ENCODE measurements at places on chromosomes 4 and X.
A peak's percentile ranks its signal among the peaks of the same experiment; 100 is the strongest.

DNA sequence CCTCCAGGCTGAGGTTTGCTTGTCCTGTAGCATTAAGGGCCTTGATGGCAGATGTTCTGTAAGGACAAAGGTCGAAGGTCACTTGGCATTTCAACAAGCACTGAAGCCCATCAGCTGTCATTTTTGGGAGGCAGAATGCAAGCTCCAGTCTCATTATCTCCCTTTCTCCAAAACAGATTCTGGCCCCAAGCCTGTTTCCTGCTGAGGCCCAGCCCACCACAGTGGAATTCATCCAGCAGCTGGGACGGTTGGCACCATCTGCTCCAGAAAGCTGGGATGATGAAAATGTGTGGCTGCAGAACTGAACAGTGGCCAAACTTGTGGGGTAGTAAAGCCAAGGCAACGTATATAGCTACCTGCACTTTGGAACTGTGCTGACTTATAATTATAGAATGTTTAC is 17.7 kb upstream of the PPEF2 start:
- no peak for DNase-seq

- no peak for DNase-seq
These were observed 109.6 kb downstream of the DRD5 start for GRCh38 chr4:9891056-9891455.

- no peak for DNase-seq
These were observed 381.2 kb downstream of the STPG2 start for GRCh38 chr4:97762115-97762512.

DNA sequence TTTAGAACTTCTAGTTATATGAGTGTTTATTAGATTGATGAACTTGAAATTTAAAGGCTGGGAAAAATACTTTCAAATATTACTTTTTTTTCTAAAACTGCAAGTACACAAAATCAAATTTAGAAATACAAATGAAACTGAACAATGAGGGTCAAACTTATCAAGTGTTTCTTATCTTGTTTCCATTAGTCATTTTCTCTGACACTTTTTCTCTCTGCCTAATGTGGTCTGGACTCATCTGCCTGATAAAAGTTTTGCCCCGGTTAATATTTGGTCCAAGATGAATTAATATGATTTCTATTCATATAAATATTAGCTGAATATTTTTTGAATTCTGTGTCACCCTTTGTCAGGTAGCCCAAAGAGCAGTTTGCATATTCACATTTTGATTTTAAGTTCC is 8.7 kb upstream of the HPGDS start:
- no peak for DNase-seq

GRCh38 chr4:138233313-138234034 is 8.7 kb downstream of the SLC7A11 start:
- DNase-seq = no peak

DNA sequence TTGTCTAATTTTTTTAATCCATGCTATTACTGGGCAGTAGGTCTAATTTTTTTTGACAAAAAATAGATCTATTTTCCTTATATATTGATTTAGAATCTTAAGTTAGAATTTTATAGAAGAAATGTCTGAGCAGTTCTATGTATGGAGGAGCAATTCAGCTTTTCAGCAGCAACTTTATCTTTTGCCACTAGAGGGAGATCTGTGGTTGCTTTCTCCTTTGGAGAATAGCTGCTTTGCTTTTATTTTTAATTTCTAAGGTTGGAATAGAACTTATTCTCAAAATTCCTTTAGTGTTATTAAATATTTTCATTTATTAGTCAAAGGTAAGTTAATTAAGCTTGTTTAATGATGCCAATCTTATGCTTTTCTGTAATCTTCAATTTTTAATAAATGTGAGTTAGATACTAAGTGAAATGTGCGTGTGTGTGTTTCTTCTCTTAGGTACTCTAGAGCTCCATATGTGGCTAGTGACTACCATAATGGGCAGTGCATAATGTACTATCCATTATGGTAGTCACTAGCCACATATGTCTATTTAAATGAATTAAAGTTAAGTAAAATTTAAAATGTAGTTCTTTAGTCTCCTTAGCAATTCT is 29.3 kb downstream of the FAM199X start:
- DNase-seq = peak; percentile 4

- no peak for DNase-seq
These were observed 115.1 kb upstream of the SMIM10 start for GRCh38 chrX:134875671-134876070.

DNA sequence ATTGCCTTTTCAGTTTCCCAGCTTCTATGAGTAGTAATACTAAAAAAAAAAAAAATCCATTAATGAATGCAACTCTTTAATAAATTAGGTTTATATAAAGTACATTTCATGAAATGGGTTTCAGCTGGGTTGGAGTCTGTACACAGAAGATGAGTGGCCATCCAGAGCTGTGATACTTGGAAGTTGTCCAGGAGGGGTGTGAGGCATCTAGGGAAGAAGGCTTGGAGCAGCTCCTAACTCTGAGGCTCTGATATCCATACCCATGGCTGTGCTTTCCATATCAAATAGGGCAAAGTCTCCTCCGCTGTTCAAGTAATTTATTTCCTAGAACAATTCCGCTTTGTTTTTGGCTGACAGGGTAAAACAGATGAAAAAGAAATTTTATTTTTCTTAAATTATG is 423.3 kb upstream of the TENM3 start:
- DNase-seq = no peak

- no peak for DNase-seq
These were observed 518.0 kb downstream of the RPA4 start for GRCh38 chrX:97401586-97402136.

DNA sequence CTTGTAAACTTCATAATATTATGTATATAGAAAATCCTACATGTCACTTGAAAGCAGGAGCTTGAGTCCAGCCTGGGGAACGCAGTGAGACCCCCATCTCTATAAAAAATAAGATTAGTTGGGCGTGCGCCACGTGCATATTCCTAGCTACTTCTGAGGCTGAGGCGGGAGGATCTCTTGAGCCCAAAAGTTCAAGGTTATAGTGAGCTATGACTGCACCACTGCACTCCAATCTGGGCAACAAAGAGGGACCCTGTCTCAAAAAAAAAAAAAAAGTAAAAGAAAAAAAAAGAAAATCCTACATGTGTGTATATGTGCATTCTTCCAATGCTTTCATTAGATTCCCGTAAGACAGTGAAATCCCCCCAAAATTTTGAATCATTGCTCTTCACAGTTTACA is 1.7 kb downstream of the SEC31A start:
- no peak for DNase-seq

- no peak for DNase-seq
These were observed 89.2 kb upstream of the GPM6B start for GRCh38 chrX:13906093-13906492.
